ENCODE measurements at places on chromosomes 7 and 10.

GRCh38 chr7:22541789-22542188, 41.8 kb upstream of the STEAP1B start:
- DNase-seq = no peak

- no peak for DNase-seq
These were observed 106.1 kb upstream of the KMT2C start for GRCh38 chr7:152541892-152542291.

DNA sequence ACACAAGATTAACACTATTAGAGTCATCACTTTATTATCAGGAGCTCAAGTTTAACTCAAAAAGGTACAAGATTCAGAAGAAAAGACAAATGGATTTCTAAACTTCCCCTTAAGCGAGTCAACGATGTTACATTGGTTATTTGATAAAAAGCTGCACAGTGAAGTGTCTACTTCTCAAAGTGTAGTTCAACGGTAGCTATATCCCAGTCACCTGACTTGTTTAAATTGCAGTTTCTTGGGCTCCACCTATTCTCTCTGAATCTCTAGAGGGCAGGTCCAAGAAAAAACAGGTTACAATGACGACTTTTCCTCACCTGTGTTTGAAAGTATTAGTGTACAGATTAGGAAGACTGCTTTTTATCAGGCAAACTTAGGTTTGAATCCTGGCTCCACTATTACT, 16.6 kb downstream of the MINDY3 start:
- no peak for DNase-seq

GRCh38 chr7:47577321-47577919, 4.5 kb downstream of the TNS3 start:
- no peak for DNase-seq

- no peak for DNase-seq
These were observed 75.1 kb downstream of the DGKI start for GRCh38 chr7:137771679-137772078.

Measured in activated T-cell treated with anti-CD3 and anti-CD28 coated beads, Interleukin-2, amount 50 U/mL, for 4 hours (primary cell).